ENCODE measurements at places on chromosomes 12 and 14. TPM values are rescaled to one million over a fixed set of nuclear protein-coding genes. Genes with fewer than 3 reads are reported as not detected.

DNA sequence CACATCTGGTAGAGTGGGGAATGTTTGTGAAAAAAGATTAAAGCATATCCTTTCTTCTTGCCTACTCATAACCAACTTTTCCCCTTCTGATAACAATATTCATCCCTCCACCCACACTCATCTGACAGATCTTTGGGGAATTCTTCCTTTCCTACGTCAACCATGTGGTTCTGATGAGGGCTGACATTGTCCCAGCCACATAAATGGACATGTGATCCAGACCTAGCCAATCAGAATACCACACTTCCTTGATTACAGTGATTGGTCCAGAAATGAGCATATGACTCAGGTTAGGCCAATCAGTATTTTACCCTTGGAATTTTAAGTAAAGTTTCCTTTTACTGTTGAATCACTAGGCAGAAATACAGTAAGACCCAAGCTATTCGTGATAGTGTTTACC is 58.9 kb downstream of the GPR65 start:
- DNase-seq, result no peak
- no peak overlapping the region for H3K4me3 ChIP-seq
- H3K4me1 ChIP-seq, result no peaks in the 10 kb centered on the region
- no peak overlapping the region for H3K27ac ChIP-seq
- no peaks in the 10 kb centered on the region for H3K27me3 ChIP-seq

DNA sequence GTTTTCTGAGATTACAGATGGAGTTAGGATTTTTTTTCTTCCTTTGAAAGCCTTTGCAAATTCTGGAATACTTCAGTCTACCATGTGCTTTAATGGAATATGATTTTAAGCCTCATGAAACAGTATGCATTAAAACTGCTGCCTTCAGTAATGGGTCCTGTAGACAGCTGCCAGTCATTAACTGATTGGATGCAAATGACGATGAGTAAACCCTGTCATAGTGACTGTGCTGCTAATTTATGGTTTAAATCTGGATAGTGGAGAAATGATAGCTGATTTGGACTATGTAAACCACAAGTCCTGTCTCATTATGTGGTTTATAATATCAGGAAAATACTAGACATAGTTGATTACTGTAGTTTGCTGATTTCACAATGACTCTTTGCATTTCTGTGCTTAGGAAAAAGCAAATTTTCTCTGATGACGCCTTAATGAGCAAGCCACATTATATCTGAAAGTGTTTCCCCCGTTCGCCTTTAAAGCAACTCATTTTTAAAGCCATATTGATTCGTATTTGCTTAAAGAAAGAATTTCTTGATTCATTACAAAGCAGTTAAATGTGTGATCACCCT is 217.6 kb downstream of the TMTC2 start:
- no peaks in the 10 kb centered on the region for H3K4me1 ChIP-seq
- no peak overlapping the region for H3K4me3 ChIP-seq
- no peak overlapping the region for H3K27ac ChIP-seq
- H3K36me3 ChIP-seq, result no peaks in the 10 kb centered on the region
- H3K27me3 ChIP-seq, result no peaks in the 10 kb centered on the region
- no peak for DNase-seq

DNA sequence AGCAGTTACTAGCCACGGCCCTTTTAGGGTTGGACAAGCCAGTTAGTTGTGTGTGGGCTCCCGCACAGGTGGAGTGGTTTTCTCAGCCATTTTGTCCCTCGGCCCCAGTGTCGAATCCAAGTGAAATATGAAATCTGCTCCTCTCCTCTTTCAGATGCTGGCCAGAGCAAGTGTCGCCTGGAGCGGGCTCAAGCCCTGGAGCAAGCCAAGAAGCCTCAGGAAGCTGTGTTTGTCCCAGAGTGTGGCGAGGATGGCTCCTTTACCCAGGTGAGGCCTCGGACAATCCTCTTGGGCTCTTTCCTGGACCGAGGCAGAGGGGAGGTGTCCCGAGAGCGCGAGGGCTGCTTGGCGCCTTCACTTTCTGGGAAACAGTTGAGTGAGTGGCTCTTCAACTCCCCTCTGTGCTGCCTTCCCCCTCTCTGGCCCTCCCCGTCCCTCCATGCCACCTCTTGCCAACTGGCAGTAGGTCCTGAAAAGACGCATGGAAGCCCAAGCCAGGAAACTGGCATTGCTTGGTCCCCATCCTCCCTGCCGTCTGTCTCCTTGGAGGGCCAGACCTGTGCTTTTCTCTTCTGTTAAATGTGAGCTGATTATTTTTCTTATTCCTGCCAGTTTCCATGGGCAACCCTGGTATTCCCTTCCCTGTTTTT is 74.2 kb downstream of the SMOC1 start:
- H3K27me3 ChIP-seq, result peaks cover 4% of the 10 kb centered on the region
- no peaks in the 10 kb centered on the region for H3K36me3 ChIP-seq
- no peak overlapping the region for H3K4me3 ChIP-seq
- H3K27ac ChIP-seq, result no peak overlapping the region
- DNase-seq, result no peak

GRCh38 chr12:85278598-85279448 is 1.2 kb upstream of the ALX1 start:
- no peak overlapping the region for H3K4me3 ChIP-seq
- no peak for DNase-seq
- H3K27ac ChIP-seq, result no peak overlapping the region
- H3K27me3 ChIP-seq, result peaks cover 6% of the 10 kb centered on the region
- H3K4me1 ChIP-seq, result no peaks in the 10 kb centered on the region

GRCh38 chr12:1619587-1619986 is 9.4 kb upstream of the WNT5B start:
- H3K4me3 ChIP-seq, result no peak overlapping the region
- no peak for DNase-seq
- H3K27ac ChIP-seq, result no peak overlapping the region
- H3K27me3 ChIP-seq, result no peaks in the 10 kb centered on the region

The ARG2 gene
- 1.1 TPM for total RNA-seq

GRCh38 chr12:62800707-62801400 is 134.1 kb downstream of the PPM1H start:
- H3K27me3 ChIP-seq, result no peaks in the 10 kb centered on the region
- H3K4me3 ChIP-seq, result no peak overlapping the region
- no peak overlapping the region for H3K27ac ChIP-seq

DNA sequence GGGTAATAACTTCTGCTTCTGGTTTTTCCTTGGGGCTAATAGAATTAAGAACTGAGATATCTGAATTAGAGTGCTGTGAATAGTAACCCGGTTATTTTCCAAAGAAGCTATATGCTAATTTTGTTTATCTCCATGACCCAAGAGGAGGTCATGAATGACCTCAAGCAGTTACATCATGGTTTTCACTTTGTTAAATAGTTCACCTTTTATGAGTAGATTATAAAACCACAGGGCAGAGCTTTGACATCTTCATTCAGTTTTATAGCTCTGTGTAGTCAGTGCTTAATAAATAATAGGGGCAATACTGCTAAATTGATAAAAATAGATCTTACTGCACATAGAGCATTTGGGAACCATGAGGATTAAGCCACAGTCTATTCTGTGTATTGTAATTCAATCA is 462.2 kb downstream of the LRIG3 start:
- no peaks in the 10 kb centered on the region for H3K4me1 ChIP-seq
- H3K27me3 ChIP-seq, result no peaks in the 10 kb centered on the region
- H3K27ac ChIP-seq, result no peak overlapping the region

DNA sequence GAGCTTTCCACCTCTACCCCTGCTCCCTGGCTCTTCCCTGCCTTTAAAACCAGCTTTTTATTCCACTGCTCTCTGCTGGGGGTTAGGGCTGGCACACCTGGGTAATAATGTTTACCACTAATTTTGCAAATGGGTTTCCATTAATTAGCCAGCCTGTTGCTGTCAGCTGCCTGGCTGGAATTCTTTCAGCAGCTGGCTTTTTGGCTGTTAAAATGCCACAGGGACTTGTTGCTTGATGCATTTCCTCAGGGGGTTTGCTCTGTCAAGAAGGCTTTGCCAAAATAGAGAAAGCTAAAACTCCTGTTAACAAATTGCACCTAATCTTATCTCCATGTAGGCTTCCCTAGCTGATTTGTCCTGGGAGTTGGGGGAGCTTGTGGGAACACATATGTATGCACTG is 51.8 kb upstream of the PSMC1 start:
- H3K4me1 ChIP-seq, result no peaks in the 10 kb centered on the region
- no peak overlapping the region for H3K27ac ChIP-seq
- H3K36me3 ChIP-seq, result no peaks in the 10 kb centered on the region
- H3K4me3 ChIP-seq, result no peak overlapping the region
- H3K27me3 ChIP-seq, result no peaks in the 10 kb centered on the region
- DNase-seq, result no peak

The KLRC2 gene
- total RNA-seq, result not detected

DNA sequence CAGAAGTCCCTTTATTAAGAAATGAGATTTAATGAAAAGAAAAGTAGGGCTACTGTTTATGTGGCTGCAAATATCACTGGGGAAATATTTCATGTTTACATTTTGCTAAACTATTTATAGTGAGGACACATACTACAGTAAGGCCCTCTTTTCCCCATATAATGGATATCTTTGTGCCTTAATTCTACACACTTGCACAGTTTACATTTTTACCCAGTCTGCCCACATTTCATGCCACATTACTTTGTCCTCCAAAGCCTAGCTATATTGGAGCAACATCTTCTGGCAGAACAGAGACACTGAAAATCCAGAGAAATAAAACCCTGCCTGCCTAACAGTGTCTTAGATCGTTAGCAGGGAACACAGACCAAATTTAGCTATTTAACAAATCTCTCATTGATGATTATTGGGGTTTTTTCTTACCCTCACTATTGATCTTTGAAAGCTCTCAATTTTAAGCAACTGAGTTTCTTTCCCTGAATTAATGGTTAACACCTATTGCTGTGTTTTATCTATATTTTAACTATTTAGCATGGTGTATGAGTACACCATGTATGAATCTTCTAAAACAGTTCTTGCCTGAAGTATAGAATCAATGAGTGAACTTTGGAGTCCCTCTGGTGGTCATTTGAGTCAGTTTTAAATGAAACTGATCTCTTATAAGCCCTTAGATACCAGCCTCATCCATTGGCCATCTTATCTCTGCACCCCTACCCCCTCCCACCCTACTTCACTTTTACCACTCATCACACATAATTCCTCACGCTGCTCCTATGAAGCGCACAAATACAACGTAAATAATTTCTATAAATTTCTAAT is 170.2 kb downstream of the BCAT1 start:
- H3K4me1 ChIP-seq, result no peaks in the 10 kb centered on the region
- H3K27ac ChIP-seq, result no peak overlapping the region
- DNase-seq, result peak; percentile 10
- H3K27me3 ChIP-seq, result peaks cover 3% of the 10 kb centered on the region

GRCh38 chr14:80324649-80325048 is 113.3 kb upstream of the DIO2 start:
- H3K36me3 ChIP-seq, result no peaks in the 10 kb centered on the region
- H3K27ac ChIP-seq, result no peak overlapping the region
- no peaks in the 10 kb centered on the region for H3K27me3 ChIP-seq
- DNase-seq, result no peak
- no peaks in the 10 kb centered on the region for H3K4me1 ChIP-seq

The TAS2R14 gene
- total RNA-seq, result 1.4 TPM

DNA sequence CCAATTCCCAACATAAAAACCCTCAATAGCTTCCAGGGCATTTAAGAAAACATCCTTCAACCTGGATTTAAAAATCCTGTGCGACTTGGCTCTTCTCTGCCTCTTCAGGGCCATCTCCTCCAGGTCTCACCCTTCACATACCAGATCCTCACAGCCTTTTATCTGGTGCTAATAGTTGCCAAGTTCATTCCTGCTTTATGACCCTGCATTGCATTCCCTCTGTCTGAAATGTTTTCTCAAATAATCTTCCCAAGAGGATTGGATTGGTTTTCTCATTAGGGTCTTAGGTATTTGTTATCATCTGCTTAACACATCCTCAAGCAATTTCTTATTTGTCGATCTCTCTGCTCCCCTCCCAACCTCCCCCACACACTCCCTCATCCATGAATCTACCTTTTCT is 832.0 kb downstream of the GALC start:
- no peak for DNase-seq
- no peak overlapping the region for H3K27ac ChIP-seq
- no peaks in the 10 kb centered on the region for H3K4me1 ChIP-seq
- no peaks in the 10 kb centered on the region for H3K36me3 ChIP-seq
- H3K4me3 ChIP-seq, result no peak overlapping the region

The GDF3 gene
- not detected for total RNA-seq

The TEX52 gene
- total RNA-seq, result not detected

- no peak overlapping the region for H3K27ac ChIP-seq
- H3K27me3 ChIP-seq, result no peaks in the 10 kb centered on the region
- no peak for DNase-seq
- no peaks in the 10 kb centered on the region for H3K4me1 ChIP-seq
Observed at GRCh38 chr14:78933948-78934524, 763.9 kb downstream of the NRXN3 start.

The OVCH1 gene
- not detected for total RNA-seq

The CIROP gene
- total RNA-seq, result not detected

GRCh38 chr14:94142836-94143235 is 13.4 kb upstream of the IFI27L2 start:
- H3K27me3 ChIP-seq, result no peaks in the 10 kb centered on the region
- no peaks in the 10 kb centered on the region for H3K4me1 ChIP-seq
- H3K4me3 ChIP-seq, result no peak overlapping the region
- no peak overlapping the region for H3K27ac ChIP-seq
- DNase-seq, result no peak

DNA sequence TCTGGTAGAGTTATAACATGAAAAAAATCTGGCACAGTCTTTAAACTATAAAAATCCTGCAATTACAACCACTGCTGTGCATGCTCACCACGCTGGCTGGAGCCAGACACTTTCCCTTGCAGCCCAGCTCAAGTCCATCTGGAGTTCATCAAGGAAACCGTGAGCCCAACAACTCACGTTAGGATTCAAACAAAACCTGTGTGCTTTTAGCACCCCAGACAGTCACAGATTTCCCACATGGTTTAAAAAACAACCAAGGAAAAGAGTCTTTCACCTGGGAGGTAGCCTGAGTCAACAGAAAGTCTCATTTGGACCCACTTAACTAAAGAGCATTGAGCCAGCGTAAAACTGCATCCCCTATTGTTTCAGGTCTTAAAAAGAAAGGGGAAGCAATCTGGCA is 4.7 kb downstream of the LRIG3 start:
- H3K36me3 ChIP-seq, result no peaks in the 10 kb centered on the region
- peak overlapping the region; percentile 46 for H3K4me3 ChIP-seq
- H3K27me3 ChIP-seq, result no peaks in the 10 kb centered on the region

- H3K4me1 ChIP-seq, result no peaks in the 10 kb centered on the region
- no peaks in the 10 kb centered on the region for H3K27me3 ChIP-seq
- no peak for DNase-seq
- H3K36me3 ChIP-seq, result no peaks in the 10 kb centered on the region
- H3K27ac ChIP-seq, result no peak overlapping the region
- H3K4me3 ChIP-seq, result no peak overlapping the region
Observed at GRCh38 chr12:104741077-104741476, 217.0 kb downstream of the SLC41A2 start.

GRCh38 chr12:50517421-50518048 is 12.8 kb downstream of the DIP2B start:
- peak overlapping the region; percentile 49 for H3K27ac ChIP-seq
- no peaks in the 10 kb centered on the region for H3K27me3 ChIP-seq
- H3K4me3 ChIP-seq, result no peak overlapping the region

DNA sequence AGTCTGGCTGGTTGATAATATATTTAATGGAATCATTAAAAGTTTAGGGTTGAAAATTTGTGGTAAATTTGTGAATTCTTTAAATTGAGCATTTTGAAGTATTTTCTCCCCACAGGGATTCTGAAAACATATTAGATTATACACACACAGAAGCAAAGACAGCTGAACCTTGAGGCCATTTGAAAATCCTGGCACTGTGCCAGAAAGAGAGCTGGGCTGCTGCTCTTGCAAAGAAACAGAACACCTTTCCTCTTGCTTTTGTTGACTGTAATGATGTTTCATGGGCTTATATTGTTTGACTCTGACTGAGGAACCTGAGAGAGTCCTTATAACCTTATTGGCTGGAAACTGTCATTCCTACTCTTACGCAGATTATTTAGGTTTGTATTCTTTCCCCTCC is 4.8 kb downstream of the RNF34 start:
- peaks cover 7% of the 10 kb centered on the region for H3K4me1 ChIP-seq
- no peak overlapping the region for H3K4me3 ChIP-seq
- no peaks in the 10 kb centered on the region for H3K27me3 ChIP-seq
- H3K36me3 ChIP-seq, result 0 out of 2 replicates have a peak, but pooled peaks cover 4% of the 10 kb centered on the region
- DNase-seq, result no peak

The PDE3A gene
- total RNA-seq, result 0.03 TPM

Measured in Panc1 (cell line).